ENCODE measurements at places on chromosomes 3 and 15. TPM values are rescaled to one million over a fixed set of nuclear protein-coding genes. Genes with fewer than 3 reads are reported as not detected.

The RLBP1 gene
- polyA plus RNA-seq: not detected

GRCh38 chr3:138180375-138181029 lies 5.8 kb upstream of the DBR1 start:
- peak; percentile 47 for DNase-seq

DNA sequence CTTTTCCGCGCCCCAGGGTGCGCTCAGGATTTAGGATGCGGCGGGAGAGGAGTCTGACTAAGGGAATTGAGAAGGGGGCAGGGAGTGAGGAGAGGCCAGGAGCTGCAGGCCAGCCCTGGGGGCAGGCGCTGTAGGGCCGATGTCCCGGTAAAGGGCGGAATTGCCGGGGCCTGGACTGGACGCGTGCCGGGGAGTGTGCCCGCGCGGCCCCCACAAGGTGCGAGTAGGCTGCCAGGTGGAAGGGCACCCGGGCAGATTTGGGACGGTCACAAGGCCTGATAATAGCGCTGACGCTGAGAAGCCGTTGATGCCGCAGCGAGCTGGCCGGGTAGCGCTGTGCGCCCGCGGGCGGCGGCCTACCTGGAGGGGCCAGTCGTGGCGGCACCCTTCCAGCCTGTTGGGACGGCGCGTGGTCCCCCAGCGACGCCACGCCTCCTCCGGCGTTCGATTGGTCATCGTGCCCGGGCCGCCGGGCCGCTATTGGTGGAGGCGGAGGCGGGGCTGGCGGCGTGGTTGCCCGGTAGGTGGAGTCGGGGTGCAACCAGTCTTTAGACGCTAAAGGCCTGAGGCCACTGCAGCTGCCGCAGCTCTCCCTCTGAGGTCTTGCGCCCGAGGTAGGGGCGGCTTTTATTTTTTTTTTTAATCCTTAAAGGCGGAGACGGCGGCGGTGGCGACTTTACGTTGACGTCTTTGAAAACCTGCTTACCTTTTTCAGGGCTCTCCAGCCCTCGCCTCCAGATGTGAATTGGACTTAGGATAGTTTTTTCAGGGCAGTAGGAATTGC lies 903 bp downstream of the SLC25A38 start:
- peak; percentile 88 for DNase-seq

GRCh38 chr3:69142090-69142489 lies 19.7 kb upstream of the LMOD3 start:
- peak; percentile 57 for DNase-seq

DNA sequence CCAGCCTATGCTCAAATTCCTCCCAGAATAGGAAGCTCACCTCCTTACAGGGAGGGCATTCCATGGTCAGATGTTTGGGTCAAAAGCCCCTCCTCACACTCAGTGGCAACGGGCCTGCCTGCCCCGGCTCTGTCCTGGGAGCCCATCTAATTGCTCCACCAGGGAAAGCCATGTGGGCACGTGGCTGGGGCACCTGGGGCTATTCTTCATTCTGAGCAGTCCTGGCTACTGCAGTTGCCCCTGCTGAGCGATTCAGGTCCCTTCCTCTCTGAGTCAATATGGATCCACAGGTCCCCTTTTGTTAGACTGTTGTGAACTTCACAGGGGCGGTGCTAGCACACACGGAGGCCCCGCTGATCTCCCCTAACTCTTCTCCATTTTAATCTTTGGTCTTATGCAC lies 39.4 kb downstream of the TPRA1 start:
- DNase-seq: no peak
